ENCODE measurements at places on chromosomes 2 and 18. TPM values are rescaled to one million over a fixed set of nuclear protein-coding genes. Genes with fewer than 3 reads are reported as not detected.

EPHA4 gene
- 13.7 TPM for total RNA-seq

MALL gene
- 6.0 TPM for total RNA-seq

ERFE gene
- total RNA-seq, result 2.4 TPM

KRCC1 gene
- total RNA-seq, result 24.8 TPM

- no peak overlapping the region for H3K27ac ChIP-seq
- no peak for DNase-seq
- H3K27me3 ChIP-seq, result no peaks in the 10 kb centered on the region
- no peak overlapping the region for H3K4me3 ChIP-seq
- H3K36me3 ChIP-seq, result no peaks in the 10 kb centered on the region
- no peaks in the 10 kb centered on the region for H3K4me1 ChIP-seq
Observed at GRCh38 chr18:55115606-55116005, 156.3 kb upstream of the CCDC68 start.

- H3K4me3 ChIP-seq, result no peak overlapping the region
- H3K4me1 ChIP-seq, result no peaks in the 10 kb centered on the region
- no peaks in the 10 kb centered on the region for H3K36me3 ChIP-seq
- DNase-seq, result no peak
Observed at GRCh38 chr18:44651478-44651877, 29.2 kb upstream of the SETBP1 start.

Measured in spleen (tissue), 13 donors.